ENCODE measurements at places on chromosomes 3 and 15.

DNA sequence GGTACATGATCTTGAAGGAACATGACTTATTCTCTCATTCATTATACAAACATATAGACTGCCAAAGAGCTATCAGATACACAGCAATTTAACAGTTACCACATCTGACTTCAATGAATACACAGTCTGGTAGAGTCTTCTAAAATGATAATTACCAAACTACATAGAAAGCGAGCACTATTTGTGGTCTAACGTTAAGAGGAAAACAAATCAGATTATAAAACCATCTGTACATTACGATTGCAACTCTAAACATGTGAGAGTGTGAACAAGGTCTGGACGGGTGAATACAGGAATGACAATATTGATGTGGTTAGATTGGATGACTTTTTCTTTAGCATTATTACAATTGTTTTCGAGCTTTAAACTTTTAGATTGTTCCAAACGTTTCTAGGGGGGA lies 16.3 kb downstream of the CX3CR1 start:
- DNase-seq, result no peak

DNA sequence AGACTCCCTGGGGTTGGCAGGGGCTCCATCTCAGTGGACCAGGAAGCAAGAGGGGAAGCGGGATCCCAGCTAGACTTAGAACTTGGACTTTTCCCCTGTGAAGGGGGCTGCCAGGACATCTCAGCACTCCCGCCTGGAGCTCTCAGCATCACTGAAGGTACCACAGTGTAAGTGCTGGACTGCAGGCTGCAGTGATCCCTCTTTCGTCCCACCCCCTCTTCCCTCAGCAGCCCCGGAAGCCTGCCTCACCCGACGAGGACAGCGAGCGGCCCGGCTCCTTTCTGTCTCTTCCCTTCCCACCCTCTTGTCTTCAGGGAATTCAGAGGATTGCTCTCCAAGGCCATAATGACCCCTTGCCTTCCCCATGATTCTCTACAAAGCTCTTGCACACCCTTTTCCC lies 94.4 kb downstream of the ANP32A start:
- DNase-seq, result no peak

DNA sequence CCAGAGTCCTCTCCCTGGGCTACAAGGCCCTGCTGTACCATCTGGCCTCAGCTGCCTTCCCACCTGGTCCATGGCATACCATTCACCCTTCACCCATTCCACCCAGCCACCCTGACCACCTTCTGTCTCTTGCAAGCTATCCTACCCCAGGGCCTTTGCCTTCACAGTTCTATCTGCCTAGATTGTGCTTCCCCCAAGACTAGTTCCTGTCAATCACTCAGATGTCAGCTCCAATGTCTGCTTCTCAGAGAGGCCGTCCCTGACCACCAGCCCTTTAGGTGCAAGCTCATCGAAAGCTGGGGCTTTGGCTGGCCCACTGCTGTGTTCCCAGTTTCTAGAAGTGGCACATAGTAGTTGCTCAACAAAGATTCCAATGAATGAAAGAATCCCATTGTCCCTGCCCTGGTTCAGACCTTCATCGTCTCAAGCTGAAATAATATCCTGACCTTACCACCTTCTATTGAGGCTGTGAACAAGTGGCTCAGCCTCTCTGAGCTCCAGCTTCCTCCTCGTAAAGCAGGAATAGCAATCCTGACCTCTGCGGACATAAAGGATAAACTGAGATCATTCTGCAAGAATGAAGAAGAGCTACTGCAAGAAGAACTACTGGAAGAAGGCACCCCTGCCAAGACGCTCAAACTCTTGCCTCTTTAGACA lies 15.8 kb downstream of the EFCAB12 start:
- no peak for DNase-seq

- DNase-seq, result no peak
These were observed 40.4 kb downstream of the PRR23E start for GRCh38 chr3:127233371-127233770.

DNA sequence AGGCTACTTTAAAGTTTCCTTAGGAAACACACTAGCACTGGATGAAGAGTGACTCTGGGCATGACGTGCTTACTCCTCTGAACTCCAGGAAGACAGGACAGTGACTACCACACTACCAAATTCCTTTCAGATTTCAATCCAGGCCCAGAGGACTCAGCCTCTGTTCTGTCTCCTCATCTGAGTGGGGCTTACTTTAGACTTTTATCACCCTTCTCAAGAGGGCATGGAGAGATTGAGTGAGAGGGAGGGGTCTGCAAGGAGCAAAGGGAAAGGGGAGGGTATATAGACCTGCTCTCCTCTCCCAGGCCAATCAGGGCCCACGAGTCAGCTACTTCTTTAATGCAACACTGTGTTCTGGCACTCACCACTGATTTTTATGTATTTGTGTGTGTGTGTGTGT lies 29.4 kb upstream of the RSL24D1 start:
- DNase-seq, result no peak

GRCh38 chr3:36893137-36893557 lies 51.7 kb downstream of the TRANK1 start:
- DNase-seq, result no peak

DNA sequence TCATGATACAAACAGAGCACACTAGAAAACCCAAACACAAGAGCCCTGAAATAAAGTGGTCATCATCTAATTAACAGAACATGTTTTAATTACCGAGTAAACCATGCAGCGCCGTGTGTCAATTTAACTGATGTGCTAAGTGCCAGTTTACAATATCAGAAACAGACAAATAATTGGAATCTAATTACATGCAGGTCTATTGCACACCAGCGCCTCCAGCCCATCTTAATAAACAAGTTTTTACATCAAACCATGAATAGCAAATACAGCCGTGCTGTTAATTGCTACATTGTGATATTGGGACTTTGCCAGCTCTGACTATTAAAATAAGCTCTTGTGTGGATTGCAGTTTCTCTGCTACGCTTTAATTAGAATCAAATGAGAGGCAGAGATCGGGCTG lies 510.2 kb upstream of the MDFIC2 start:
- no peak for DNase-seq

DNA sequence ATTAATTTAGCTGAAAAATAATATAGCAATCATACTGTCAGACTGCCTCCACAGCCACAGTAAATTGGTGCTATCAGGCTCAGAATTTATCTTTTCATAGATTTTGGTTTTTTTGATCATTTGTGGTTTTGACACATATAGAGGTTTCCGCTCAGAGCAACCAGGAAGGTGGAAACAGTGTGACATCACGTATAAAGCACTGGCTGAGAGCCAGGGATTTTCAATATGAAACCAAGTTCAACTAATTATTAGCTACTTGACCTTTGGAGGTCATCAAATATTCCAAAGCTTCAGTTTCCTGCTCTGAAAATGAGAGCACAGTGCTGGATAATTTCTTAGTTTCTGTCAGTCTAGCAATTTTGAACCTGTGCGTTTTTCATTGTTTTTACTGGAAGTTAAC lies 433.8 kb upstream of the SUCLG2 start:
- peak; percentile 67 for DNase-seq

DNA sequence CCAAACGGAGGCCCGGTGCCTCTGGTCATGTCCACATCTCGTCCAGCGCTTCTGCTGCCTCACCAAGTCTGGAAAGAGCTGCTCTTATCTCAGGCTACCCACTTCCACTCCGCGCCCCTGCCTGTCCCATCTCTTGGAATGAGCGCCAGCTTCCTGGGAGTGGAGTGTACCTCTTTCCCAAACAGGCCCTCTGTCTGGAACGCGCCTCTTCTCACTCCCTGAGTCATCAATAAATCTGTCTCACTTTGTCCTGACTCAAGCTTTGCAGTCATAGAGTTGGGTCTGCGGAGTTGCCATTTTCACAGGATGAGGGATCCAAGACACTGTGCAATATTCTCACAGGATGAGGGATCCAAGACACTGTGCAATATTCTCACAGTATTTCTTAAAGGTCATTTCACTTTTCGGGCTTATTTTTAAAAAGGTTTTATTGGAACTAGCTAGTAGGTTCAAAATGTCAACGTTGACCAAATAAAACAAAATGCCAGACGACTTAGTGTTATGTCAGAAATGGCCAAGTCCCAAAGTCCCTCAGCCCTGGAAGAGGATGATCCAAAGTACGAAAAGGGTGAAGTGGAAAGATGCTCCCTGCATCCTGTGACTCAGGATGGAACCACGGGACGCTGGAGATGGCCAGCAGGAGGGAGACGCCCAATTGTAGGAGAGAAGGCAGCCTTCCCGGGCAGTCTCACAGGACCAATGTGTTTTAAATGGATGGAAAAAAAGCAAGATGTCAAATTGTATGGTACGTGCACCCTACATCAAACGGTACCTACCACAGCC lies 81.1 kb downstream of the CHSY1 start:
- no peak for DNase-seq

DNA sequence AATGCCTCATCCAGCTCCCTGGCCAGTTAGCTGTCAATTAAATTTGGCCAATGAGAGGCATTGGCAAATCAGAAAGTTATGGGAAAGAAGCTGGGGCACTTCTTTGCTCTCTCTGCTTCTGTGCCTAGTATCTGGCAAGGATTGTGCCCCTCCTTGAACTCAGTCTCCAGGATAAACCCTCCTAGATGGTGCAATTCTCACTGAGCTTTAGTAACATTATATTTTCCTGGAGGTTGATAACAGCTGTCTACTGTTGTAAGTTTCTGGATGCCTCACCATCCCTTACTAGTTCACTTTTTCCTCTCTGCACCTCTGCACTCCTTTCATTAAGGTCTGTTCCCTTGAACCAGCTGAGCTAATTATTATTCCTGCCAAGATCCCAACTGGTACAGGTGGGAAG lies 329.5 kb downstream of the MFSD1 start:
- DNase-seq, result no peak

GRCh38 chr3:153845311-153845710 lies 275.9 kb upstream of the ARHGEF26 start:
- DNase-seq, result no peak

DNA sequence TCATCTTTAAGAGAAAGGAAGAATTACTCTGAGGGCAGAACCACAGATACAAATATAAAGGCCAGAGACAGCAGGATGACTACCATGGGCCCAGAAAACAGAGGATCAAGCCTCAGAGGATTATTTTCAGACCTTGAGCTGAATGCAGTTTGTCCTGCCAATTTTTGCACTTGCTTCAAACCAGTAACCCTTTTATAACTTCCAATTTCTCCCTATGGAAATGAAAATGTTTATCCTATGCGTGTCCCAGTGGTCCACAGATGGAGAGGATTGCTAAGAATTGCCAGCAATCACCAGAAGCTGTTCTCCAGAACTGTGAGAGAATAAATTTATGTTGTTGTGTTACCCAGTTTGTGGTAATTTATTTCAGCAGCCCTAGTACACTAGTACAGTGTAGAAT lies 26.4 kb upstream of the MME start:
- DNase-seq, result no peak

- no peak for DNase-seq
These were observed 87.4 kb downstream of the NUP210 start for GRCh38 chr3:13332740-13333139.

- no peak for DNase-seq
These were observed 40.2 kb downstream of the SUMF1 start for GRCh38 chr3:4426782-4427344.

DNA sequence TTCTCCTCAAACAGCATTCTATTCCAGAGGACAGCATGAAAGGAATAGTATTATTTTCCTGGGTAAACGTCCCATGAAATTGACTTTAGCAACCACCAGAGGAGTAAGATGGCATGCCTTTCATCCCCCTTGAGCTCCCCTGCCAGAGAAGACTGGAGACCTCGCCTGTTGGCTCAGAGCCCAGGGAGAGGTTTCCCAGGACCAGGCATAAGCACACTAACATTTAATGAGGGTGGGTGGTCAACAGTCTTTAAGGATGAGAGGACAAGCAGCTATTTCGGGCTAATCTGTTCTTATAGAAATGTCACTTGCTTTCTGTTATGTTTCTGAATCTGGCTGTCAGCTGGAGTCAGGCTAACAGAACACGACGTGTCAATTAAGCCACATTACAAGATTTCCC lies 390.5 kb downstream of the GABRG3 start:
- no peak for DNase-seq

- no peak for DNase-seq
These were observed 2.8 kb downstream of the THOC7 start for GRCh38 chr3:63860776-63861175.

DNA sequence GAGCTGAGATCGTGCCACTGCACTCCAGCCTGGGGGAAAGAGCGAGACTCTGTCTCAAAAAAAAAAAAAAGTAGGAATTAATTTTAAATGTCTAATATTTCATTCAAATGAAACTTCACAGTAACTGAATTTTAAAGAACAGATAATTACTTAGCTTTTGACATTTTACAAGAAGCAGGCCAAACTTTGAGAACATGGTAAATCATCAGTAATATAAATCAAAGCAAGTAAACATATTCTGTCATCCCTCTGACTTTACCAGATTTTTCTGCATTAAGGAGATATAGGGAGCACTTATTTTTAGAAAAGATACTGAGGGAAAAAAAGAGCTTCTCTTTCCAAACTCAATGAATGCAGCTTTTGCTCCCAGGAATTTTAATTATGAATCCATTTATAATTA lies 37.0 kb downstream of the NR1I2 start:
- no peak for DNase-seq

- no peak for DNase-seq
These were observed 258.9 kb downstream of the UACA start for GRCh38 chr15:70504299-70504951.

DNA sequence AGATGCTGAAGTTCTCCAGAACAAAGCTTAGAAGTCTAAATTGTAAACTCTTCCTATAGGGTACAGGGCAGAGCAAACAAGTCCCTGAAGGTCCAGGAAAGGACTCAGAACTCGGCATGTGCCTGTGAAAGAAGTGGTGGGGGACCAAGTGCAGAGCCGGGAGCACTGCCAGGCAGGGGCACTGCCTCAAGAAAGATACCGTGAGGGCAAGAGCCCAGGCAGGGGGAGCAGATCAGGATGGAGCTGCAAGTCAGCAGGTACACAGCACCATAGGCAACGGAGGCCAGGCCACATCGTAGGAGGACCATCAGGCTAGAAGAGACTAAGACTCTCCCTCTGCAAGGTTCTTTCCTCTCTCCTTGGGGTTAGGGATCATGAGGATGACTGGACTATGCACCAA lies 191.6 kb downstream of the OSBPL10 start:
- DNase-seq, result no peak

DNA sequence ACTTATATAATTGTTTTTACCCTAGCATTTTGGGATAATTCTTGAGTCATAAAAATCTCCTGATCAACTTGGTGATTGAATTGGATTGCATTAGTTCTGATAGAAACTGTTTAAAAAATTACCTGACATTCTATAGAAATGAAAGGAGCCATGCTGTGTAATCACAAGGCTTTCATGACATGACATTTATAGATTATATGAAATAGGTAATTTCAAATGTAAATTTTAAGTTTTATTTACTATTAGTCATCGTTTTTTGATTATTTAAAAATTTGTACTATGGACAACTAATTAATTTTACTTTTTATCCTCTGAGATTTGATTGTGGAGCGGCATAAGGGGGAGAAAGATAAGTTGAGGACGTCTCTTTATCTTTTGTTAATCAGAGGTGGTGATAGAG lies 12.3 kb upstream of the CHD2 start:
- DNase-seq, result no peak

DNA sequence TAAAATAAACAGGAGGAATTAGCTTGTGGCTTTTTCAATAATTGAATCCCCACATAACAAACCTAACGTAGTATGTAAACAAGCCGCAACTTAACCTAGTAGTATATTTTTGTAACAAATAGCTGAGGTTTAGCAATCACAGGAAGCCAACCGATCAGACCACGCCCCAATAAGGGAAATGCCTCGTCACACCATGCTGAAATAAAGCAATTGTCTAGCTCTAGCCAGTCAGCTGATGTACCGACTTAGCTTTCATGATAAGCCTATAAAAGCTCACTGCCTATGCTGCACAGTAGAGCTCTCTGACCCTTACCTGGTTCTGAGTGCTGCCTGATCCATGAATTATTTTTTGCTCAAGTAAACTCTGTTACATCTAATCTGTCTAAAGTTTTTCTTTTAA lies 208.9 kb downstream of the ROBO1 start:
- no peak for DNase-seq

GRCh38 chr15:43492266-43492665 lies 690 bp downstream of the TP53BP1 start:
- no peak for DNase-seq

All from T-helper 2 cell (primary cell).